ENCODE measurements at places on chromosomes 6 and 20. TPM values are rescaled to one million over a fixed set of nuclear protein-coding genes. Genes with fewer than 3 reads are reported as not detected.

Gene TBPL1
- total RNA-seq = 11.5 TPM

Gene SIRPD
- total RNA-seq = not detected

Gene TASP1
- 8.0 TPM for total RNA-seq

Gene GABRR1
- not detected for total RNA-seq

Gene TPBG
- total RNA-seq = 47.8 TPM

Gene C4A
- 7.2 TPM for total RNA-seq

Gene B3GAT2
- total RNA-seq = under 0.01 TPM

Gene PDYN
- not detected for total RNA-seq

Gene SEMG1
- total RNA-seq = not detected

Gene KCNK16
- total RNA-seq = not detected

Gene VGLL2
- total RNA-seq = not detected

Gene PPIL1
- 9.8 TPM for total RNA-seq

Gene UBD
- not detected for total RNA-seq

Gene CCDC28A
- total RNA-seq = 11.2 TPM

Gene CYP24A1
- total RNA-seq = not detected

Gene DSTN
- total RNA-seq = 627 TPM

Gene COQ3
- total RNA-seq = 3.5 TPM

Gene SLC32A1
- total RNA-seq = not detected

Gene ELOVL2
- total RNA-seq = 0.29 TPM

Gene DNAJC5
- total RNA-seq = 41.5 TPM

Gene KHDRBS2
- total RNA-seq = not detected

Gene DDX39B
- 240 TPM for total RNA-seq

Gene C4B
- 6.5 TPM for total RNA-seq

Gene TNNC2
- 0.29 TPM for total RNA-seq

Gene FAXC
- 1.1 TPM for total RNA-seq

Gene PKIB
- total RNA-seq = 3.5 TPM

Gene CALHM5
- 14.8 TPM for total RNA-seq
